ENCODE measurements at places on chromosomes 3 and 15.

DNA sequence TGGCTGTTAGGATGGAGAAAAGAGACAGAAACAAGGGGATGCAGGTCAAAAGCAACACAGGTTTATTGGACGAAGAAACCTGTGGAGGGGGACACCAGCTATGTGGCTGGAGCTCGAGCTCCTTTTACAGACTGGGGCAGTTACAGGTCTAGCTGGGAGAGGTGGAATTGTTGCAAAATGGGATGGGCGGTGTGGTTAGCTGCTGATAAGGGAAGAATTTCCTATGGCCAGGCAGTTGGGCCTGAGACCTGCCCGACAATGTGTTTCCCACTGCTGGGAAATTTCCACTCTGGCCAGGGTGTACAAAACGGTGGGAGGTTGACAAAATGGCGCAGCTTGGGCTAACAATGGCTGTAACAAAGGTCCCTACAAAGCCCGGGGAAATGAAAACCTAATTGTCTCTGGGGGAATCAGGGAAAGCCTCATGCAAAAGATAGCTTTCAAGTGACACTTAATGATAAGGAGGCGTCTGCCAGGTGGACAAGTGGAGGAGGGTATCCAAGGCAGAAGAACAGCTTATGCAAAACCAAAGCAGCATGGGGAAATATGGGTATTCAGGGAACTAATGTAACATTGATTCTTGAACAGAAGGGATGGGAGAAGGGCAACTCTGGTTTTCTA lies 137.4 kb upstream of the SGO1 start:
- no peak for DNase-seq

- no peak for DNase-seq
Observed at GRCh38 chr15:91926908-91927270, 73.4 kb downstream of the SLCO3A1 start.

DNA sequence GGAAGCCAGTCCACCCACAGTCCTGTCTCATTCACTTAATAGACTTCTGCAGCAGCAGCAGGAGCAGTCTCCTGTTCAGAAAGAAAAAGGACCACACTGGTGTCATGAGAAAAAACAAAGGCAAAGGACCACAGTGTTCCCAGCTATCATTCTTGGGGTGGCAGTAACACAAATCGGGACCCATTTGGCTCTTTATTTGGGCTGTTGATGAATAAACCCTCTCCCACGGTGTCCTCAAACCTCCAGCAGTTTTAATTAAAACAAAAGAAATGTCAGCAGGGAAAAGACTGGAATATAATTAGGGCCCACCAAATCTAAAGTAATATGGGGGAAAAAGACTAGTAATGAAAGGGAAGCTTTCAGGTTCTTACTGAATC lies 210.5 kb upstream of the SLC2A2 start:
- DNase-seq, result no peak

DNA sequence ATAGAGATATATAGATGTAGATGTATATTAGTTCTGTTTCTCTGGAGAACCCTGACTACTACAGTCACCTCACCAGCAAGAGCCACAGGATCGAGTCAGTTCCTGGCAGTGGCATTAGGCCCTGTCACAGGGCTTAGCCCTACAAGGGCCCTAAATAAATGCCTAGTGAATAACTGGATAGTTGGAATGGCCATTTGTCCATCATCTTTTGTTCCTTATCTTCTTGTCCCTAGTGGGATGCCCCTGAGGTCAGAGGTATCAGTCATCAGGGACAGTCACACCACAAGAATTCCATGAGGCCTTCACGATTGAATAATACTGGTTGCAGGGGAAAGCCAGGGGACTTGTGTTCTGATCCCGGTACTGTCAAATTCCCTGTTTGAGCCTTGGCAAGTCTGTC lies 204.9 kb upstream of the PPP2R3A start:
- DNase-seq, result no peak

- DNase-seq, result no peak
Observed at GRCh38 chr3:3664935-3665334, 134.3 kb upstream of the LRRN1 start.
